ENCODE measurements at places on chromosomes 3 and 15.
A peak's percentile ranks its signal among the peaks of the same experiment; 100 is the strongest.

- DNase-seq = no peak
Measured at GRCh38 chr15:44485880-44486279, 51.1 kb upstream of the EIF3J start.

- DNase-seq = no peak
Measured at GRCh38 chr3:168395551-168395950, 299.8 kb upstream of the GOLIM4 start.

- DNase-seq = no peak
Measured at GRCh38 chr3:13608969-13609725, 60.2 kb downstream of the FBLN2 start.

DNA sequence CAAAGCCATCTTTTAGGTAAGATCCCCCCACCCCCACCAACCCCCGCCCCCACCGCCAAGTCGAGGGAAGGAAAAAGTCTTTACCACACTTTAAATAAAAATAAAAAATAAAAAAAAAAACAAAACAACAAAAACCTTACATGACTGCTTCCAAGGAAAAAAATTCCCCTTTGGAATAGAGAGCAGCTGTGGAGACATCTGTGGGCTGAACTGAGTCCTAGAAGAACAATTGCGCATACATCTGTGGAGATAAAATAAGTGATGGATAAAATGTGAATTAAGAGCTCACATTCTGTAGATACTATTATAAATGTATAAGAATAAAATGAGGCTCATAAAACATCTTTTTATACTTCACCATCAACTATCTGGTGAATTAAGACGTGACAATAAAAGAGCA lies 601.7 kb upstream of the AGTR1 start:
- no peak for DNase-seq

GRCh38 chr15:75589071-75589470 lies 10.0 kb upstream of the PTPN9 start:
- DNase-seq = no peak

- no peak for DNase-seq
Measured at GRCh38 chr15:33107950-33108349, 86.6 kb downstream of the FMN1 start.

DNA sequence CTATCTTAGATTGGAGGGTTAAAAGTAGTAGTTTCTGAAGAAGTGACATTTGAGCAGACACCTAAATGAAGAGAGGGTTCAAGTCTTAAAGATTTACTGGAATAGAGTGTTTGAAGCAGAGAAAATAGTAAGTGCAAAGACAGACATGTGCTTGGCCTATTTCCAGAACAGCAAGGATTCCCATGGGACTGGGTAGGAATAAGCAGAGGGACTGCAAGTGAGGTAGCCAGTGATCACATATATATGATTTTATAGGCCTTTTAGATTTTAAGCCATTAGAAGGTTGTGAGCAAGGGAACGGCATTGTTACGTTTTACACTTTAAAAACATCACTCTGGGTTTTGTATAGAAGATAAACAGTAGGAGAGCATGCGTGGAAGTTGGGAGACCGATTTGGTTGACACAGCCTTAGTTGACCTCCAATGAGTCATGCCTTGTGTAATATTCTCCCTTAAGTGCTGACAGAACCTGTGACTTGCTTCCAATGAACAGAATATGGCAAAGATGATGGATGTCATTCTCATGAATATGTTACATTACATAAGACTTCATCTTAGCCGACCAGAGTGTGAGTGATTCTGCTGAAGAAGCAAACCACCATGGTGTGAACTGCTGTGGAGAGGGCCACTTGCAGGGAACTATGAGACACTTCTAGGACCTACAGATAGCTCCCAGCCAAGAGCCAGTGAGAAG lies 37.1 kb upstream of the SLC4A7 start:
- peak; percentile 73 for DNase-seq

DNA sequence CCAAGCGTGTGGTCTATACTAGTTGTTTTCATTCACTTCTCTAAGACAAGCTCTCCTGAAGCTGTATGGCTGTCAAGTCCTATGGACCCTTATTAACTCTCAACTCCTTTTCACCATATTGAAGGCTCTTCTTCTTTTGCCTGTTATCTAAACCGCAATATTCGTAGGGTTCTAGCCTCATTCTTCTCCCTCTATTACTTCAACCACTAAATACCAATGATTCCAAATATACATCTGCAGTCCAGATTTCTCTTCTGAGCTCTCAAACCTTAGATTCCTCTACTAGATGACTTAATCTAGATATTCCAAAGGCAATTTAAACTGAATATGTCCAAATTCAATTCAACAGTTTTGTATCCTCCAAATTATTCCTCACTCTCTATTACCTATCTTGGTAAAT lies 24.6 kb downstream of the AQR start:
- DNase-seq = no peak

Measured in ascending aorta (tissue), 2 donors.